ENCODE measurements at places on chromosomes 1 and 21.
A peak's percentile ranks its signal among the peaks of the same experiment; 100 is the strongest.

DNA sequence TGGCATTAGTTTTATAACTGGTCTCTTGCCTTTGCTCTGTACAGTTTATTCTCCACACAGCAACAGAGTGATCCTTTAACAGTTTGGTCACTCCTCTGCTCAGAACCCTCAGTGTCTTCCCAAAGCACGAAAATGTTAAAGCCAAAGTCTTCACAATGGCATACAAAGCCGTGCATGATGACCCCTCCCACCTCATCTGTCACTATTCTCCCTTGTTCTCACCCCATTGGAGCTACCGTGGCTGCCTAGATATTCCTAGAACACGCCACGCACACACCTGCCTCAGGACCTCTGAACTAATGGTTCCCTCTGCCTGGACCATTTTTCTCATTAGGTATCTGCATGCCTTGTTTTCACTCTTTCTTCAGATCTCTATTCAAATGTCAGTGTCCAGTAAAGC, 8.6 kb upstream of the SEMA4A start:
- DNase-seq: no peak

GRCh38 chr21:39805983-39806382, 61.0 kb downstream of the IGSF5 start:
- DNase-seq: no peak

DNA sequence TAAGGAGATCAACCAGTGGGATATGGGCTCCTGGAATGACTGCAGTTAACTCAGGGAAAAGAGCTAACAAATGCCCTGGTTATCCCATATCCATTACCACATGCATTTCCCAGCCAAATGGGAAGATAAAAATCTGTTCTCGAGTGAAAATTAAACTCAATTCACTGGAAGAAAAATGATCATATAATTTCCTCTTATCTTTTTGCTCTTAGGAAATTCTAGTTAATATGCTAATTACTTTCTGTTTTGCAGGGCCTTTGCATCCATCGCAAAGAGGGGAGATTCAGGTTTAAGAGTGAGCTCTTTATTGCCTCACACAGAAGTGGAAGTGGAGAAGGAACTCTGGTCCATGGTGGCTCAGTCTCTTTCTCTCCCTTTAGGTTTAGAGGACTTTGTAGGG, 3.9 kb upstream of the IL24 start:
- no peak for DNase-seq

DNA sequence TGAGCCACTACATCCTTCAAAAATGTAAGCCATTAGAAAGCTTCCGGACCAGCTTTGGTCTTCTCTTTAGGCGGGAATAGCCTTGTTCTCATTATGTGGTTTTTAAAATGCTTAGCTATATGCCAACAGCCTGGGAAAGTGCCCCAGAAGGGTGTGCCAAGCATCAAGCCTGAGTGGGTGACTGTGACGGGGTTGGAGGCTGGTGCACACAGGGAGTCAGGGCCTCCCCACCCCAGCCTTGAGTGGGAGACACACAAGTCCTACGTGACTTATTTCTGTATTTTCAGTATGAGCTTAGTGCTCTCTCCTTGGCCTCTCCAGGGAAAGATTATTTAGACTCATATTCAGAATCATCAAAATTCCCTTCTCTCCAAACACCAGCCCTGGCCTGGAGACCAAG, 9.8 kb downstream of the UBASH3A start:
- DNase-seq: no peak

DNA sequence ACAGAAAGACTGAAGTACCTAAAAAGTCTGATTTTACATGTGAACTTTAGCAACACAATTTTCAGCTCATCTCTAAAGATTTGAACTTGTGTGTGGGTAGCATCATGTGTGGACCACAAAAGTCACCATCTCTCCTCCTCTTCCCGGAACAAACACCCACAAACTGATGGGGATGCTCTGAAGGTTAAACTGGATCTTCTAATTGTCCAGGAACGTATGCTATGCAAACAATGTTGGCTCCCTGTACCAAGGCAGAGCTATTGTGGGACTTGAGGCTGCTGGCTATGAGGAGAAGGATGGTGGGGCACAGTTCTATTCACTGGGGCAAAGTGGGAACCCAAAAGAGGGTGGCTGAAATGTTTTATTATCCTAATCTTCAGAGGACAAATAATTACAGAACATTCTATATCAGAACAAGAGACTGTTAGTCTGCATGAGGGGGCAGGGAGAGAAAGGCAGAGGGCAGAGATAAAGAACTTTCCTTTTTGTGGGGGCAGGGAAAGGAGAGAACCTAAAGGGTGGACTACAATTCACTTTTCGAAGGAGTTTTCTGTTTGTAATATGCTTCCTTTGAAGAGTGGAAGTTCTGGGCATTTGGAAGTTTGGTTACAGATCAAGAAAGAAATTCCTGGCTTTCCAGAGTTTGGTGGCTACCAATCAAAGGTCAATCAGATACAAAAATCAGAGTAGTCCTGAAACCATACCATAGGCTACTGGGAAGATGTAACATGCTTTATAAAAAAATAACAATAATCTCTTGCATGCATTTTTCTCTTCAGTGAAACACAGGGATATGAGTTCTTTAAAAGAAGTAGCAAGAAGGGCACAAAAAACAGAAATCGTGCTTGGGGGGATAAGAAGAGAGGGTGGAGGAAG, 62.9 kb downstream of the GADD45A start:
- no peak for DNase-seq

DNA sequence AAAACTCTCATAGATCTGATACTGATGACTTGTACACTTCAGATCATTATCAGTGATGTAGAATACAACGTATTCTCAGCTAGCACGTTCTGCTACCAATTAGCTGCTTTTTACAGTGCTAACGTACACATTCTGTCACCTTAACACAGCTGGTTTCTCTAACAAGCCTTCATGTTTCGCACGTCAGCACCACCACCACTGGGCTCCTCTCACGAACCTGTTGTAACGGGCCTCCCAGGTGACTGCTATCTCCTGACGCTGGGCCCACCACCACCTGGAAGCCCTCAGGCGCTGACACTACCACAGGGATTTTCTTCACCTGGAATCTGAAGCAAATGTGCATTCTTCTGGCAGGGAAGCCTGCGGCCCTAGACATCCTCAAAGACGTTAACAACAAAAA, 19.8 kb downstream of the TOMM20 start:
- DNase-seq: no peak

DNA sequence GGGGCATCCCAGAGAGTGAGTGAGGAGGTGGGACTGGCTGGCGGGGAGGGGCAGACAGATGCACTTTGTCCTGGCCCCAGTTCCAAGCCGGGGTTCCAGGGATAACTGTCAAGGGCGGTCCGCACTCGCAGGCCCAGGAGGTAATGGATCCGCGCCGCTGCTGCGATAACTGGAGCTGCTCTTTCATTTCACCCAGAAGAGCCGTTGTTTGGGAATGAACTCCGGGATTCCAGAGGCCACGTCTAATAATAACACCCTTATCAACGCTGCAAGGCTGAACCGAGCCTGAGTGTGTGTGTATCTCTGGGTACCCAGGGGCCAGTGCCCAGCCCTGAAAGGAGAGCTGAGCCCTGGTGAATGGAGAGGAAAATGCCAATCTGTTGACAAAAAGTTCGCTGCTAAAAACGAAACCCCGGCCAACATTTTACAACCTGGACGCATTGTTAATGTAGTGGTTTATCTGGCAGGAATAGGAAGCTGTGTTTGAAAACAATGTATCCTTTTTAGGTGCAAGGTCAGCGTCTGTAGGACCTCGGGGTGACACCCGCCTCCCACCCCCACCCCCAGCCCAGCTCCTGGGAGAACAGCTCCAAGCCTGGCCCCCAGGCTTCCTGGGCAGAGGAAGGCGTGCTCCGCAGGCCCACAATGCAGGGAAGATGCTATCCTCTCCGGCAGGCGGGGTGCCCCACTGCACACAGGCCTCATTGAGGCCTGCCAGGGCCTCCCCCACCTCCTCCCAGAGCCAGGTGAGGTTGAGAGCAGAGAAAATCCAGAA, 119.7 kb downstream of the PROX1 start:
- no peak for DNase-seq

DNA sequence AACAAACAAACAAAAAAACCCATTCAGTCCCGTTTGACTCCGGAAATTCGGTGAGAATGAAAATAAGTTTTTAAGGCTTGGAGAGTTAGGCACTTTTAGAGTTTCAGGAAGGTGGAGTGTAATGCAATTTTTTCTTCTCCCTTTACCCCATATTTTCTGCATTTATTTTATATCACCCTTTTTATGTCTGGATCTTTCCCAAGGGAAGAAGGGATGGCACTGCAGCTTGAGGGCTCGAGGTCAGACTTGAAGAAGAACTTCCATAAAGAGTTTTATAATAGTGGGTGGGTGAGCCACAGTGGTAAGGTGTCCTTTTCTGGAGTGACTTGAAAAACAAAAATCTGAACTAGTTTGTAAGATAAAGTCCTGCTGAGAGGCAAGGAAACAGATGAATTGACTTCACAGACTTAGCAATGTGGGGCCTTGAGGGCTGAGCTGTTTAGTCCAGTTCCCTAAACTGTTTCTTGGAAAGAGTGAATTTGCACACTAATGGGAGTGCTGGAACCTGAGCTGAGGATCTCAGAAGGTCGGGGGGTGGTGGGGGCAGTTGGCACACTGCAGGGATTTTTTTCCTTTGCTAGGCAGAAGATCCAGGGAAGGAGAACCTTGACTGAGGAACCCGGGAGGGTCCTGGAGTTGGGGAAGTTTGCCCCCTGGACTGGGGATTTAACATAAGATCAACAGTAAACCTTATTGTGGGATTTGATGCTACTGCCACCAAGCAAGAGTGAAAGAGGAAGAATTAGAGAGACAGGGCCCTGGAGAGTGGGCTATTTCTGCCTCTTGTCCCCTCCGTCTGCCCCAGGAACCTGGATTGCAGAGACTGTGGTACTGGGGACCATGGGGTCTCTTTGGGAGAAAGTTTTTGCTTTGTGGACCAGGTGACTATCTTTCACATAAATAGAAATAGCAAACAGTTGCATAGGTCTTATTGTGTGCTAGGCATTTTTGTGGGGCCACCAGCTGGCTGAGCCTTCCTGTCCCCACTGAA, 1.8 kb upstream of the MEX3A start:
- no peak for DNase-seq

DNA sequence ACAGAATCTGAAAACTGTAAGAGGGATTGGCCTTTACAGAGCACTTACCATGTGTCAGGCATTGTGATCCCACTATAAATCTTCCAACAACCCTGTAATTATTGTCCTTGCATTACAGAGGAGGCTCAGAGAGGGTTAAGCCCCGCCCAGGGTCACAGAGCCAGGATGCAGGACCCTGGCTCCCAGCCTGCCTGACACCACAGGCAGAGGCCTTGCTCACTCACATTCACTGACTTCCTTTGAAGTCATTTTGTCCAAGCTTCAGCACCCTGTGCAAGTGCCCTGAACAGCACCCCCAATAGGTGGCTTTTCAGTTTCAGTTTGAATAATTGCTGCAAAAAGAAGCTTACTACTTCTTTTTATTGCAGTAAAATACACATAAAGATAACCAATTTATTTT, 256.8 kb upstream of the NFIA start:
- DNase-seq: no peak

GRCh38 chr1:51564124-51564523, 45.1 kb upstream of the EPS15 start:
- DNase-seq: no peak

DNA sequence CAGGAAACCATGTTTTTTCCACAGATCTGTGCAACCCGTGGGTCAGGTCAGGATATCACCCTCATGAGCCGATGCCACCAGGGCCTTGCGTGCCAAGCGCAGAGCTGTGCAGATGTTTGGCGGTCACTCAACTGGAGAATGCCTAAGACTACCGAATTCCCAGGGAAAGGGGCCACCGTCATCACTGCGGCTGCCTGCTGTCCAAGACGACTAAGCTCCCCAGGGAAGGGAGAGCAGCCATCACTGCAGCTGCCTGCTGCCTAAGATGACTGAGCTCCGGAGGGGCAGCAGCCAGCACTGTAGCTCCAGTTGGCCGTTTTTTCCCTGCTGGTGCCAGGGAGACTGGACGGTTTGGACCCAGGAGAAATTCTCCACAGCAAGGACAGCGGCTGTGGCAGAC, 31.1 kb downstream of the AKT3 start:
- no peak for DNase-seq

- peak; percentile 46 for DNase-seq
Measured at GRCh38 chr1:114671011-114671938, 1.4 kb upstream of the DENND2C start.

DNA sequence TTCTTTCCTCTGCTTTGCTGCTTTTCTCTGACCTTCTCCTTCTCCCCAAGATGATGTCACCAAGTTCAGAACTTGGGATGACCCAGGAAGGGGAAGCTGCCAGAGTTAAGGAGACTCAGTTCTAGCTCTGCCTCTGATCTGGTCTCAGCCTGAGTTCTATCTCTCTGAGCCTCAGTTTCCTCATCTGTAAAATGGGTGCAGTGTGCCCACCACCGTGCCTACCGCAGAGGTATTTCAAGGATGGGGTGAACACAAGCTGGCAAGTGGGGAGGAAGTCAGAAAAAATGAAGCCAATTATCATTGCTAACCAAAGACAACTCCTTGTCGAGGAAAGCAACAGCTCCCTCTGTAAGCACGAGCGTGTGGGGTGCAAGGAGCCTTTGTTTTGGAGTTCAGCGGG, 249.7 kb downstream of the KAZN start:
- DNase-seq: no peak

GRCh38 chr1:185526344-185527307, 207.6 kb upstream of the HMCN1 start:
- no peak for DNase-seq

DNA sequence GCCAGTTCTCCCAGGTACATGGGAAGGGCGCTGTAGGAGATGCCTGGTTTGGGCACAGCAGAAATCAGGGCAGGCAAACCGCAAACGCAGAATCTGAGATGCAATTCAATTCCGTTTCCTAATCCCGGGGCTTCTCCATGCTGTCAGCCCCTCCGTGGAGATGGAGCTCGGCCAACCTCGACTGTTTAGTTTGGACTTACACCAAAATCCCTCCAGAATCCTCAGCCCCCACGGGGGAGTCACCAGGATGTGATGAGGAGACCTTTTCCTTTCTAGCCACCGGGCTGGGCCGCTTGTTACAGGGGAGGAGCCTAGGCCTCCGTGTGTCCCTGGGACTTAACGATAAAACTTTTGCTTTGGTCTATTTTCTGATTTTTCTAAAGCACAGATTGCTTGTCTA, 7.9 kb downstream of the SLC2A7 start:
- no peak for DNase-seq

GRCh38 chr1:154414606-154415005, 9.5 kb downstream of the IL6R start:
- DNase-seq: no peak

GRCh38 chr1:224205438-224205840, 22.4 kb downstream of the DEGS1 start:
- no peak for DNase-seq

GRCh38 chr1:220182656-220183055, 88.7 kb downstream of the IARS2 start:
- DNase-seq: no peak

DNA sequence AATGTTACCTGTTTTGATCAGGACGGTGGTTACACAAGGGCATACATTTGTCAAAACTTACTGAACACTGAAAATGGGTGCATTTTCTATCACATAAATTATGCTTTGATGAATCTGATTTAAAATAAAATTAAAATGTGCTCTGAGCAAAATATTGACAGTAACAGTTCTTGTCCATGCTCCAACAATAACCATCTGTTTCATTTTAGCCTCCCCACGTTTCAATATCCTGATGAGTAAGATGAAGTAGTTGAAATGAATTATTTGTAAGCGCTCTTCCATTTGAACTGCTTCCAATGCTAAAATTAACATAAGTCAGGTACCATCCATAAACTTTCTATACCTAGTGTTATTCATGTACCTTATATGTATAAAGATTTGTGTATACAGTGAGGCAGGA, 365.4 kb downstream of the LTN1 start:
- no peak for DNase-seq
